ENCODE measurements at places on chromosomes 1 and 21.

DNA sequence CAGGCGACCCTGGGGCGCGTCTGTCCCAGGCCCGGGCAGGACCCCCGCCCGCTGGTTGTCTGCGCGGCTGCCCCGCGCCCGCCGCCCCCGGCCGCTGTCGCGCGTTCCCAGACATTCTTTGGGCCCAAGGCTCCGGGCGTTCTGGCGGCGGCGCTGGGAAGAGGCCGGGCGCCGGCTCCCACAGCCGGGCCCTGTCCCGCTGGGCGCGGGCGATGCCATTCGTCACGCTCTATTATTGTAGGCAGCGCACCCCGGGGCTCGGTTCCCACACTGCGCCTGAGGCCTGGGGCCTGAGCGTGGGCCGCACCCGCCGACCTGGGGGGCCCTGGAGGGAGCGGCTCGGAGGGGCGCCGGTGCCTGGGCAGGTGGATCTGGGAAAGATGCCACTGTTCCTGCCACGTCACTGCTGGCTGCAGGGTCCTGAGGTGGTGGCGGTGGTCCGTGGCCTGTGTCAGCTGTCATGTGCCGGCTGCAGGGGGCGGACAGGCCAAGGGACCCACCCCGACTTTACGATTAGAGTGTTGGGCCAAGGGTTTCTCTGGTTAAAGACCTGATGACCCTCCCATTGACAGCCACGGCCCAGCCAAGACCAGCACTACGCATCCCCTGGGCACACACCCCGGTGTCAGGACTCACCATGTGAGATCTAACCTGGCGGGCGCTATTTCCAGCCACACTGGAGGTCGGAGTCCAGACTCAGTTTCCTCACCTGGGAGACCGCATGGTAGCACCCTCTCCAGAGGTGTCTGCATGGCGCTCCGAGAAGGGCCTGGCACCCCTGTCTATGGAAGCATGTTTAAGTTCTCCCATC is 55.1 kb upstream of the ADARB1 start:
- DNase-seq = no peak

DNA sequence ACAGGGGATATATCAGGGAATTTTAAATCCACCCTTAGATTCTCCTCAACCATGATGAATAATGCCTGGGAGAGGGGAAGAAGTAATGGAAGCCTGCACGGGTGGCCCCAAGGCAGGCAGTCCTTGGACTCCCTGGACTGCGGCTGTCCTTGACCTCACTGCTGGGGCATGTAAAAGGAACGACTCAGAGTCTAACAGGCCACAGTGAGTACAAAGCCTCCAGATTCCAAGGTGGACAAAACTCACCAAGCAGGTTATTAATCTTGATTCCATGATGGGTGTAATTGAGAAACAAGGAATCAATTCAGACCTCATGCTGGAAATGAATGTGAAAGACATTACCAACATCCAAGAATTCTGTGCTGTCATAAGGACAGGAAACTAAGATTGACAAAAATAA is 13.0 kb upstream of the ARHGAP29 start:
- DNase-seq = no peak

DNA sequence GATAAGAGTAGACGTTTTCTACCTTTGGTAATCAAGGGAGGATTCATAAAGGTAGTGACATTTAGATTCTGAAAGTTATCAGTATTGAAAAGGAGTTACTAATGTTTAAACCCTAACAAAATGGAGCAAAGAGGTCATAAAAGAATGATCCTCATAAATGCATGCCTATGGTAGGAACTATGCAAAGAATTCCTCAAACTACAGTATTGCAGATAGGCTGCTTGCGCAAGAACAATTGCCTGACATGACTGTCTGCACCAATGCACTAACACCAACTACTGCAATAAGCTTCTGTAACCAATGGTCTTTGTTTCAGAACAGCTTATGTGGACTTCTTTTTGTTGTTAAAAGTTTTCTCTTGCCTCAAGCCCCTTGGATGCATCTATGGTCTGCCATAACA is 597.3 kb upstream of the ADGRL4 start:
- no peak for DNase-seq

GRCh38 chr21:27646691-27647090 is 679.8 kb upstream of the ADAMTS5 start:
- DNase-seq = no peak

GRCh38 chr1:40704817-40705733 is 13.6 kb downstream of the NFYC start:
- DNase-seq = no peak

DNA sequence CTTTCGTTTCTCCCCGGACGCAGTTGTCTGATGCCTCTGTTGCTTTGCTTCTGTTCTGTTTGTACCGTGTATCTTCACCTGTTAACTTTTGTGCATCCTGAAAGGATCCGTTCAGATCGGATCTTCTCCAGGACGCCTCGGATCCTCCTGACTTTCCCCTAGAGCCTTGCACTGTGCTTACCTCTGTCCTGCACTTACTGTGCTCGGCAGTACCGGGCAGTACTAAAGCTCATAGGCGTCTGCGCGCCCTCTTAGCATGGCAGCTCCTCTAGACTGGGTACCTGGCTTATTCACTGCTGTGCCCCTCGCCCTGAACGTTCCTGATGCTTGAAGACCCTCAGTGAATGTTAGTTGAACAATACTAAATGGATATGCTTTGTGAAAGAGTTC is 934 bp downstream of the SCP2 start:
- no peak for DNase-seq

DNA sequence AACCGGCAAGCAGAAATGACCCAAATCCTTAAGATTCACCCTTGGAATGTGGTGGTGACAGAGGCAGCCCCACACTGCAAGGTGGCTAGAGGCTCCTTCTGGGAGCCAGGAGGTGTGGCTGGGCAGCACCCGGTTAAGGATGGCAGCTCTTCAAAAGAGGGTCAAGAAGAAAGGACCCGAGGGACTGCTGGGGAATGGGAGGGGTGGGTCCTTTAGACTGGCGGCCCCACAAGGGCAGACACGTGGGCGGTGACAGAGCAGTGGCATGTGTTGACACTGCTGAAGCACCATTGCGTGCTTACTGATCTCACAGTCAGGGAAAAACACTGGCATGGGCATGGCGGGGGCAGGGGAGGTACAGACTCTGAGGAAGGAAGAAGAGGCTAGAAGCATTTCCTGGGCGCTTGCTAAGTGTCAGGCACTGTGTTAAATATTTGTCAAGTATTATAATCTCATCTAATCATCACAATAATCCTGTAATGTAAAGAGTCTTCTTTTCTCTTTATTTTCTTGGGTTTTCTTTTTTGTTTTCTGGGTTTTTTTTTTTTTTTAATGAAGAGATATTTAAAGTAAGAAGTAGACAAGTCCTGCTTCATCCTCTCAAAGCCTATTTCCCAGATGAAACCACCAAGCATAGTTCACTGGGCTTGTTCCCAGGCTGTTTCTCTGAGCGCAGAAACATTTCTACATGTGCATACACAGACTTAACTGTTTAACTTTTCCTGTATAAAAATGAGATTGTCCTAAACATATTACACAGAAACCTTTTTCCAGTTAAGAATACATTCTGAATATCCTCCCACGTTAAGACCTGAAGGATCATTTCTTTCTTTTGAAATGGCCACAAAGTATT is 165.8 kb upstream of the EDN2 start:
- DNase-seq = no peak

Data from stimulated activated CD4-positive, alpha-beta T cell treated with anti-CD3 and anti-CD28 coated beads, Interleukin-12 subunit alpha, Interleukin-12 subunit beta, amount 100 ng/mL, for 24 hours (primary cell).